ENCODE measurements at places on chromosomes 13 and 19.

GRCh38 chr13:112680741-112681360, 9.0 kb upstream of the ATP11A start:
- no peak for DNase-seq

- DNase-seq = no peak
Measured at GRCh38 chr13:61215601-61216000, 200.0 kb downstream of the PCDH20 start.

DNA sequence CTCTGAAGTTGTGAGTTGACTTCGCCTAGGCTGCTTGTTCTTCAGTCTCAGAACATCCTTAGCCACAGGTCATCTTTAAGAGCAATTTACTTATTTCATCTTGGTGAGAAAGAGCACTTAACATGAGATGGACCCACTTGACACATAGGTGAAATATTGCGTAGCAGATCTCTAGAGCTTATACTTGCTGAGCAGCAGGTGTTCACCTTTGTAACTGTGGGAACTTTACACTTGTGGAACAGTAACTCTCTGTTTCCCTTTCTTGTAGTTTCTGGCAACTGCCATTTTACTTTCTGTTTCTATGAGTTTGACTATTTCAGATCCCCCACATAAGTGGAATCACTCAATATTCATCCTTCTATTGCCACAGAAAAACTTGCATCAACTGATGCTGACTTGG, 95.7 kb downstream of the SLC10A2 start:
- DNase-seq = no peak

- peak; percentile 80 for DNase-seq
Measured at GRCh38 chr19:18869023-18869618, 26.8 kb downstream of the CERS1 start.

DNA sequence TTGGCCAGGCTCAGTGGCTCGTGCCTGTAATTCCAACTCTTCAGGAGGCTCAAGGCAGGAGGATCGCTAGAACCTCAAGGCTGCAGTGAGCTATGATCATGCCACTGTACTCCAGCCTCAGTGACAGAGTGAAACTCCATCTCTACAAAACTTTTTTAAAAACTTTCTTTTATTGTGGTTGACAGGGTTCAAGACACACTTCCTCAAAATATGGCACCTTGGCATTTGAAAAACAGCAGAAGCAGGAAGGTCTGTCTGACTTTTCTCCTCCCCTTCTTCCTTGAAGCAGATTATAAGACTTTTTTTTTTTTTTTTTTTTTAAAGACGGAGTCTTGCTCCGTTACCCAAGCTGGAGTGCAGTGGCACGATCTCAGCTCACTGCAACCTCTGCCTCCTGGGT, 100.3 kb downstream of the TM9SF2 start:
- DNase-seq = no peak

DNA sequence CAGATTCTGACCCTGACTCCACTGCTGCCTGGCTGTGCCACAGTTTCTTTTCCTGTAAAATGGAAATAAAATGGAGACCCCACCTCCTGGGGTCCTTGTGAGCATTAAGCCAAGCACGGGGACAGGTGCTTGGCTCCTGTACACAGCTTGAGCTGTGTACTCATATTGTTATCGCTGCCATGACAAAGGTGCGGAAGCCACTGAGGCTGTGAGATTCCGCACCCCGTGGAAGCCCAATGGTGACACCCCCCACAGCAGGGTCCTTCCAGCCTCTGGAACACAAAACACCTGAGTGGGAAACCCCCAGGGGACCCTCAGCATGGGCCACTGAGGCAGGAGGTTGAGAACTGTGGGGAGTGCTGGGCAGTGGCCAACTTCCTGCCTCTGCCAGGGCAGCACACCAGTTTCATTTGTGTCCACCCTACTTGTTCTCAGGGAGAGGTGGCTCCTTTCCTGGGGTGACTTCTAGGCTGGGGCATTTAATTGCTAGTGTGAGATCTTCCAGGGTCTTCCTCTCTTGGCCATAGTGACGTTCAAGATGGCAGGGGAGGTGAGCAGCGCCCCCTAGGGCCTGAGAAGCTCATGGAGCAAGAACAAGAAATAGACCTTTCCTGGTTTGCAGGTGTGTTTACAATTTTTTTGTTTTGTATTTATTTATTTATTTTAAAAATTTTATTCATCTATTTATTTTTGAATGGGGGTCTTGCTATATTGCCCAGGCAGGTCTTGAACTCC, 5.4 kb upstream of the JSRP1 start:
- DNase-seq = peak; percentile 83

DNA sequence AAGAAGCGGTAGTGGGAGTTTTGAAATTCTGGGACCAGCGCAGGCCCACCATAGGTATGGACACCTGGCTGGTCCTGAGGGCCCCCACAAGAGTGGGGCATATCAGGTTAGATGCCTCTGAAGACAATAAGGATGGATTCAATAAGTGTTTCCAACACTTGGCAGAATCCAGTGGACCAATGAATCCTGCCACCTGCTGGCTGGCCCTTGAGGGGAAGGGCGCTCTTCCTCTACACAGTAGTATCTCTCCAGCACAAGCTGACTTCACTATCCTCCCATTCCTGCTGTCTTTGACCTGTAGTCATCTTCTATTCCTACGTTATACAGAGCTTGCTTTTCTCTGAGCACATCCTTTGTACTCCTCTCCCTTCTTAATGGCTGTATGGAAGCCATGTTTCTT, 199.7 kb upstream of the TSHZ3 start:
- peak; percentile 53 for DNase-seq
